Endothelial cell (in vitro differentiated cells): ENCODE measurements at places on chromosomes 5 and 9.

GRCh38 chr5:140145818-140146522 lies 20.2 kb downstream of the IGIP start:
- DNase-seq: peak; percentile 83

GRCh38 chr5:38060354-38060753 lies 198.0 kb upstream of the EGFLAM start:
- no peak for DNase-seq

DNA sequence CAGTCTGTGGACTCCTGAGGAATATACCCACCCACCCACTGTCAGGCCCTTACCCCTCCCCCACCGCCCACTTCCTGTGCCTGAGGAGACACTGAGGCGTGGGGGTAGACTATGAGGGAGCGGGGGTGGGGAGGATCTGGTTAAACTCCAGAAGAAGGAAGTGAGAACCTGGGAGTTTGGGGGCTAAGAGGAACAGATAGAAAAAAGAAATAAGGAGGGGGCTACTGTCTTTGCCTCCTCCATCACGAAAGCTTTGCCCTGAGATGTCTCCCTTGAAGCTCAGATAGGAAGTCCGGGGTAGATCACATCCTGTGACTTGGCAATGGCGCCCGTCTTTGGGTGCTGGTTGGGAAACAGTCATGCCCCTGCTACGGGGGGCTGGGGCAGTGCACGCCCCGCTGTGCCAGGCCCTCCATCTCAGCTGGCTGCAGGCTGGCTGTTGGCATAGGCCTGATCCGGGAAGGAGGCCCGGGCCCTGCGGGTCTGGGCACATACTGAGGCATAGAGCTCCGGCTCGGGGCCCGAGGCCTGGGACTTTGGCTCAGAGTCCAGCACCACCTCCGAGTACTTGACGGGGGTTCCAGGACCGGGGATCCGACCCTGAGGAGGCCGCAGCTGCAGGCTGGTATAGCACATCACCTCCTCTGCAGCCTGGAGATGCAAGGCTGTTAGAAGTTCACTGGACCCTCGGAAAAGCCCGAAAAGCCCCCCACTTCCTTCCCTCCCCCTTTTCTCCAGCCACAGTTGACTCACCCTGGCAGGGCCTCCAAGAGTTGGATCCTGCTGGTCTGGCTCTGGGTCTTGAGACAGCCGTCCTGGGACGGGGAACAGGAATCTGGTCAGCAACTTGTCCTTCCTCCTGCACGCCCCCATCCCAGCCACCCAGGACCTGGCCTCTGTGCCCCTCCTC lies 1.0 kb downstream of the SIT1 start:
- DNase-seq: no peak

DNA sequence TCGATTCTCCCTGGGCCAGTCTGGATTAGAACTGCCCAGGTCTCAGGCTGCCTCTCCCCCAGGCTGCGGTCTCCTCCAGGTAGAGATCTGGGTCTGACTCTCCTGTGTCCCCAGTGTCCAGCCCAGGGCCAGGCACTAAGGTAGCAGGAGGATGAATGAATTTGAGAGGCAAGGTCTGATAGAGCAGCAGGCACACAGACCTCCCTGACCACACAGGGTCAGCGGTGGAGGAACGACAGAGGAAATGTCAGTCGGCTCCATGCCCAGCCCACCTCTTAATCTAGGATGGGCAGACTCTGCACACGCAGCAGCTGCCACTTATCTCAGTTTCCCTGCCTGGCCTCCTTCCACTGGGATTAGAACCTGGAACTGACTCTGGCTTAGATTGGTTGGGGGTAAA lies 272.7 kb upstream of the MVB12B start:
- DNase-seq: no peak

GRCh38 chr9:110156902-110157301 lies 51.1 kb downstream of the C9orf152 start:
- no peak for DNase-seq

DNA sequence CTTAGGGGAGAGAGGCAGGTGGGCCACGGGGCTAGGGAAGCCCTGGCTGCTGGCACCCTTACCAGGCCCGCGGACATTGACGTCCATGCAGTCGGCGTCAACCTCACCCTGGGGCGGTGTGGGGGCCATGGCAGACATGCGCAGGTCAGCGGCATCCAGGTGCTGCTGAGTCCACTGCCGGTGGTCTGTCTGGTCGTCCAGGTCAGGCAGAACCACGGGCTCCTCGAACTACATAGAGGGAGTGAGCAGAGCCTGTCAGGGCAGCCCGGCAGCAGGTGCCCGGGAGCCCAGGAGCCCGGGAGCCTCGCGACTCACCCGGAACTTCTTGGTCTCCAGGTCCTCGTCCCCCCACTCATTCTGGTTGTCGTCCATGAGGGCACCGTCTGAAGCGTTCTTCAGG lies 18.8 kb upstream of the SEC16A start:
- no peak for DNase-seq

DNA sequence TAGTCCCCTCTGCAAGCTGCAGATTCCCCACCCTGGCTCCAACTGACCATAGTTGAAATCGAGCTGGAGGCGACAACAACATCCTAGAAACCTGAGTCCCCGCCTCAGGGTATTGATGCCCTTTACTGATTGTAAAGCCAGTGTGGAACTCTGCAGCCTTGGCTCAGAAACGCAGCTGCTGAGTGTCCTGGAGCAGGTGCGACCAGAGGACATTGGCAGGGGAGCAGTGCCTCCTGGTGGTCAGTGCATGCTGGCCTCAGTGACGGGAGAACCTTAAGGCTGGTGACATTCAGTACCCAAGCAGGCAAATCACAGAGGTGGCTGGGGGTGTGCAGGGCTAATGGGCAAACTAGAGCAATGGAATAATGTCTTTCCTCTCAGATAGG lies 20.4 kb upstream of the ZNF354B start:
- peak; percentile 43 for DNase-seq

- no peak for DNase-seq
These were observed 65.8 kb downstream of the SPEF2 start for GRCh38 chr5:35683466-35683865.

- no peak for DNase-seq
These were observed 71.5 kb downstream of the ANKRD33B start for GRCh38 chr5:10635257-10635866.

DNA sequence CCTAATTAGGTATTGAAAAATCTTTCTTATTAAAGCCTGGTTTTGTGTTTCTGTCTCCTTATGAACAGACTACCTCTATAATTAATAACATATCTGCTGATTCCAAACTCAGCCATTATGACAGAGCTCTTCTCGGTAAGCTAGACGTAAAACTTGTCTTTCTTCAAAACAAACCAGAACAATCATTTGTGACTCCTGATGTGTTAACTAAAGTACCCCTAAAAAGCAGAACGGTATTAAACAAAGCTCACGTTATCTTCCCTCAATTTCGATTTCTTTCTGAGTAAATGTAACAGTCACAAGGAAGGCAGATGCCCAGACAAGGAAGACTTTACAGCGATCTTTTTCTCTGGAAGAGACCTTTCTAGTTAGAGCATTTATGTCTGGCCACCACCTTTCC lies 1.8 kb downstream of the SEMA5A start:
- no peak for DNase-seq

DNA sequence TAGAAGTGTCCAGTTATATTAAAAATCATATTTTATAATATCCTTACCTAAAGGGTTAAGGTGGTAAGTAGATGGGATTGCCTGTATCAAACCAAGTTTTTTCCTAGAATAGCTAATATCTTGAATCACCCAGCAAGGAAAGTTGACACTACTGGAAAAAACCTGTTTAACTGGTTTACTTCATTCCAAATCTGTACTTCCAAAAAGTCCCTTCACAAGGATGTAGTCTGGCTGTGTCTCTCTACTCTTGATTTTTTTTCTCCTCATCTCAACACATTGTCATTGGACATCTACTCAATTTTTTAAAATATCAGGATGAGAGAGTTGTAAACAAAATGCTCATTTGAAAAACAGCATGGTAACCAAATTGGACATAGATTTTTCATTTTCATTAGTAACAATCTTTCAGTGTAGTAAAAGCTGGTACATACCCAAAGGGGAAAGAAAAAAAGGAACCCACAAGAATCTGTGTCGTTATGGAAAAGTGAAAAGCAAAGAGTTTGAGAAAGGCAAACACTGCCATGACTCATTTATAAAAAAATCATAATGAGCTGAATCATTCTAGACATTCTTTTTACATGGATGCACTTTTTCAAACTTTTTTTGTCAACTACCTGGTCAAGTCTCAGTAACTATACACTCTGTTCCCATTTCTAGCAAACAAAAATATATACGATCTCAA lies 173.5 kb downstream of the GLIS3 start:
- DNase-seq: no peak

DNA sequence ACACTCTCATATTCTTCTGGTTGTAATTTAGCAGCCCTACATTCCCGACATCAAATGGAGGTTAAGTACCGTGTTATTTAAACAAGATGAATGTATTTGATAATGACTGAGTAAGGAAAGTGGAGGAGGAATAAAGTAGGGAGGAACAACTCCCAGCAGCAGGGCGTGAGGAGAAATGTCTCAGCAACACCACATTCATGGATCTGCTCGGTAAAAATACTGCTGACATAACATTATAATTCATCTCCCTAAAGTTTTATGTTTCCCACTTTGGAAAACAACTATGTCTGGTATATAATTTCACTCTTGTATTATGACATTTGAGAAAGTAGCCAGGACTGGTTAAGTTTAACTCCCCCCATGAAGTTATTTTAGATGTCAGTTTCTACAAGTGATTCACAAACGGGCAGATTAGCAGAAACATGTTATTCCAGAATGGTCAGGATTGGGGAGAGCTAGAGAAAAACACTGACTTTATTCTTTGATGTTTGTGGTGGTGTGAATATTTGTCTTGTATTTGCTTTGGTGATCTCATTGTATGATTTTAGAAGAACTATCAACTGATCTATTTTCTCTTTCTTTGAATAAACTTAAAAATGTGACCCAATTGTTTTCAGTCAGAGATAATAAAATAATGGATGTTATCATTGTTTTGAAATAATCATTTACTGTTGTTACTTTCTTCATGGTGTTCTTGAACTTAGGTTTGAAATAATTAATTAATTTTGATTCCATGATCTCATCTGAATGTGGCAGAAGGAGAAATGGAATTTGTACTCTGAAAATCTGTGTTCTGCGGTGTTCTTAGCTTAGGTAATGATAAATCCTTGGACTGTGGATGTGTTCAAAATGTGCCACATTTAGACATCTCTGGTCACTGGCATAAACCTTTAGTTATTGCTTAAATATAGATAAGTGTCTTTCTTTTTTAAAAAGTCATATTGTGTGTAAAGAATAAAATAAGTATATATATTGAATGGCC lies 303.6 kb upstream of the ZNF608 start:
- DNase-seq: no peak

- DNase-seq: no peak
These were observed 34.3 kb downstream of the ITK start for GRCh38 chr5:157214861-157215513.
